ENCODE measurements at places on chromosomes 2 and 18. TPM values are rescaled to one million over a fixed set of nuclear protein-coding genes. Genes with fewer than 3 reads are reported as not detected.

Gene ANKRD29
- 0.28 TPM for total RNA-seq

Gene ANKRD30BL
- total RNA-seq = not detected

Gene AMER3
- total RNA-seq = not detected

Gene SPATS2L
- total RNA-seq = 4.0 TPM

Gene ERFE
- total RNA-seq = not detected

Gene OXER1
- total RNA-seq = not detected

Gene IL36G
- total RNA-seq = not detected

Gene C2orf78
- total RNA-seq = not detected

GRCh38 chr2:9472511-9472910, 1.8 kb upstream of the IAH1 start:
- H3K4me3 ChIP-seq = no peak overlapping the region
- no peak overlapping the region for H3K27ac ChIP-seq
- H3K4me1 ChIP-seq = peaks cover 37% of the 10 kb centered on the region

GRCh38 chr2:106267997-106268396, 73.9 kb upstream of the UXS1 start:
- H3K27me3 ChIP-seq = peaks cover 8% of the 10 kb centered on the region
- no peaks in the 10 kb centered on the region for H3K36me3 ChIP-seq
- peaks cover 14% of the 10 kb centered on the region for H3K4me1 ChIP-seq
- H3K27ac ChIP-seq = no peak overlapping the region

DNA sequence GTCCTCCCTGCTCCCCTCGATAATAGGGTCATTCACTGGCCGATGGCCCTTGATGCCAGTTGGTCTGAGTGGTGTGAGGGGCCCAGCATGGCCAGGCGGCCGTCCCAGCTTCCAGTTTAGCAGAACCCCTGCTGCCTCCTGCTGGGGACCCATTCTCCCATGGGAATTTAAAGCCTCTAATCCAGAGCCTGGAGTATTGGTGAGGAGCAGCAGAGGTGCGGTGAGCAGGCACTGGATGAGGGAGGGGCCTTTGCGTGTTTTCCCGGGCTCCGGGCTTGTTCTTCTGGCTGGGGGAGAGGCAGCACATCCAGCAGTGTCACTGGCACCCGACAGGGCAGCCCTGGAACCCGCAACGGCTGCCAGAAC, 17.4 kb downstream of the KCNIP3 start:
- no peaks in the 10 kb centered on the region for H3K36me3 ChIP-seq
- DNase-seq = no peak
- no peaks in the 10 kb centered on the region for H3K27me3 ChIP-seq
- no peak overlapping the region for H3K4me3 ChIP-seq
- no peak overlapping the region for H3K27ac ChIP-seq
- no peaks in the 10 kb centered on the region for H3K4me1 ChIP-seq

- no peak overlapping the region for H3K4me3 ChIP-seq
- H3K27me3 ChIP-seq = peaks cover 17% of the 10 kb centered on the region
- no peak overlapping the region for H3K27ac ChIP-seq
- H3K36me3 ChIP-seq = no peaks in the 10 kb centered on the region
These were observed 2.4 kb downstream of the BOK start for GRCh38 chr2:241560883-241561474.

GRCh38 chr2:96075199-96075771, 40.6 kb upstream of the GPAT2 start:
- no peak for DNase-seq
- no peak overlapping the region for H3K27ac ChIP-seq
- H3K36me3 ChIP-seq = no peaks in the 10 kb centered on the region

DNA sequence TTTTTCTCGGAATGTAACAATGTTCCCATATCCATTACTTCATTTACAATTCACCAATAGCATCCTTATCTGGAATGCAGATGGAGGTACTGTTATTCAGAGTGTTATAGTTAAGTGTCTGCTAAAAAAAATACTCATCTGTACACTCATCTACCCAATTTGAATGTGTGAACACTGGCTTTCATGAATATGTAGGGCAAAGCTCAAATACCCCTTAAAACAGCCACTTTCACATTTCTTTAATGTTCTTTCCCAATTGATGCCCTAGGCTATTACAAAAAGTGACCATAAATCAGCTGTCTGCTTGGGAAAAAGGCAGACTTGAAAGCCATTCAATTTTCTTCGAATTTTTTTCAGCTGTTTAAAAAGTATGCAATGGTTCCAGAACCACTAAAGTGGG, 796.3 kb upstream of the FSHR start:
- H3K4me3 ChIP-seq = no peak overlapping the region
- H3K4me1 ChIP-seq = no peaks in the 10 kb centered on the region

GRCh38 chr2:201188449-201188848, 5.5 kb downstream of the CASP10 start:
- DNase-seq = no peak
- H3K27me3 ChIP-seq = no peaks in the 10 kb centered on the region
- H3K27ac ChIP-seq = peak overlapping the region; percentile 9
- peaks cover 42% of the 10 kb centered on the region for H3K36me3 ChIP-seq

GRCh38 chr18:78816916-78817315, 162.7 kb upstream of the SALL3 start:
- no peak for DNase-seq
- H3K27me3 ChIP-seq = peaks cover 8% of the 10 kb centered on the region
- no peaks in the 10 kb centered on the region for H3K4me1 ChIP-seq
- no peak overlapping the region for H3K27ac ChIP-seq

GRCh38 chr18:63775166-63775730, at the start of gene SERPINB7:
Gene SERPINB7, plus strand, starts transcription at chr18:63775418. Its CDS starts 6,955 bp downstream, at chr18:63782373.
- H3K4me3 ChIP-seq = no peak within 1 kb of the TSS
- no peak for DNase-seq
- H3K27ac ChIP-seq = no peak within 1 kb of the TSS

DNA sequence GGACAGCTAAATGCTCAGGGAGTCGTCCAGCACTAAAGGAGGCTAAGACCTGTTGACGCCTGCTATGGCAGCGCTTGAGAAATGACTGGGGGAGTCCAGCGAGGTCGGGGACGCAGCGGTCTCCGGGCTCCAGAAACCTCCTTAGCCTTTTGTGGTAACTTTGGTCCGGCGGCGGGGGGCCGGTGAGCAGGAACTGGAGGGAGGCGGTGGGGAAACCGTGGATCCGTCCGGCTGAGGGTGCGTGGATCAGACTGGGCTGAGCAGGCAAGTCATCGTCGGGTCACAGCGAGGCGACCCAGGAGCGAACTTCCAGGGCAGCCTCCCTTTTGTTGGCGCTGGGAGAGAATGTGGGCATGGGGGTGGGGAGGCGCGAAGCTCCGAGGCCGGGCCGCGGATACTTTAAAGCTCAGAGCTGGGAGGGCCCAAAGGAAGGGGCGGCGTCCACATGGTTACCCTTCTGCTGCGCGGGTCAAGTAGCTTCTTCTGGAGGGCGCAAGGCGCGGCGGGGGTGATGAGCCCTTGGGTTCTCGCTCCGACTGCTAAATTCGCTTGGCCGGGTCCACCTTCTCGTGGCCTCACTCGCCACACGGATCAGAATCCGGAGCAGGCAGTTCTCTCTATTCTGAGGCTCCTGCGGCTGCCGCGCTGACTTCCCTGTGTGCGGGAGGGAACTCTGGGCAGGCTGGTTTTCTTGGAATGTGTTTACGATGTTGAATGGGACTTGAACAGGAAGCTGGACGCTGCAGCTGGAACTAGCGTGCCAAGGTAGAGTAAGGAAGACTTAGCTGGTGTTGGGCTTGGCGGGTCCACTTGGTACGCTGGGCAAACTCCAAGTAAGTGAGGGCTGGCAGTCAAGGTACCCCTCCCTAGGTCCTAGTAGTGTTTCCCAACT, 920 bp downstream of the GULP1 start:
- H3K27me3 ChIP-seq = peaks cover 36% of the 10 kb centered on the region
- H3K36me3 ChIP-seq = no peaks in the 10 kb centered on the region
- no peak overlapping the region for H3K27ac ChIP-seq

GRCh38 chr2:102099536-102100298, 42.8 kb upstream of the IL1R1 start:
- H3K27ac ChIP-seq = no peak overlapping the region
- H3K4me3 ChIP-seq = no peak overlapping the region
- no peaks in the 10 kb centered on the region for H3K27me3 ChIP-seq
- H3K36me3 ChIP-seq = no peaks in the 10 kb centered on the region

DNA sequence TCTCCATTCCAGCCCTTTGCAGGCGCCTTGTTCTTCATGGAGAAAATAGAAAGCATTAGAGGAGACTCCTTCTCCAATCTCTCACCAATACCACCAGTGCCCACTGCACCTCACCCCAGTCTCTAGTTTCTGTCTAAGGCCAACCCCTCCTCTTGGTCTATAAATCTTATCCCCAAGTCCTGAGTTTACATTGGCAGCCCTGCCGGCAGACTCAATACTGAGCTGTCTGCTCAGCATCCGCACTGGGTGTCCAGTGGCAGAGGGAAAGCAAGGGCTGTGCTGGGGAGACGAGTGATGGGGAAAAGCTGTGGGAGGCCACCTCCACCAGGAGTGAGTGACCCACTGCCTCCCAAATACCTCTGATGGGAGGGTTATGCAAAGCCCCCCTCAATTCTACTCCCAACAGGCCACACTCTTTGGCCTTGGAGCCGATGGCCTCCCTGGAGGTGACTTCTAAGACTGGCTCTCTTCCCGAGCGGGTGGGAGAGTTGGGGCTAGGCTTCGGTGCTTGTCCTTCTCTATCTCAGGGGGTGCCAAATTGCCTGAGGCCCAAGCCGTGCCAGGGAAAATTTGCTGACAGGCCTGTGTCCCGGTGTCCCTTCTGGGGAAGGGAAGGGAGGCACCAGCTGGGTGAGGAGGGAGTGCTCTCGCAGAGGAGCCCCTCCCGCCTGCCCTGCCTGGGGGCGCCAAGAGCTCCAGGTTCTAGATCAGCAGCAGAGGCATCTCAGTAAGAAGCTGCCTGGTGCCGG, 165.2 kb upstream of the MSH6 start:
- DNase-seq = no peak
- no peaks in the 10 kb centered on the region for H3K27me3 ChIP-seq
- no peak overlapping the region for H3K27ac ChIP-seq
- H3K4me1 ChIP-seq = no peaks in the 10 kb centered on the region
- no peaks in the 10 kb centered on the region for H3K36me3 ChIP-seq

GRCh38 chr2:241615522-241616052, 21.4 kb downstream of the THAP4 start:
- H3K27ac ChIP-seq = no peak overlapping the region
- H3K4me3 ChIP-seq = no peak overlapping the region
- H3K27me3 ChIP-seq = no peaks in the 10 kb centered on the region
- no peak for DNase-seq

DNA sequence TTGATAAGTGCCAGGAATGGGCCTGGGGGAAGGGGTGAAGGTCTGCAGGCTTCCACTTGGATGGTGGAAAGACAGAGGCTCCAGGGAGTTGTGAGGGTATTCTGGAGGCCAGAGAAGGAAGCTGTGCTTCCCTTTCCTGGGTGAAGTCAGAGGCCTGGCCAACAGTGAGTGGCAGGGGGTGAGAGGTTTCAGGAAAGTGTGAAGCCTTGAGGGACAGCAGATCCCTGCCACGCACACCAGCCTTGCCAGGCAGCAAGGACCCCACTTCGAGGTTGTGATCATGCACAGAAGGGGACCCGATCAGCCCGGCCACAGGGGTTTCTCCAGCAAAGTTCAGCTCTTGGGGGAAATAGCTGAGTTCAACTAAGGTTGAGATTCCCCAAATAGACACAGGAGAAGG, 66.5 kb downstream of the SMAD7 start:
- no peaks in the 10 kb centered on the region for H3K36me3 ChIP-seq
- no peaks in the 10 kb centered on the region for H3K27me3 ChIP-seq

- H3K27ac ChIP-seq = no peak overlapping the region
- H3K4me1 ChIP-seq = peaks cover 4% of the 10 kb centered on the region
- peaks cover 6% of the 10 kb centered on the region for H3K27me3 ChIP-seq
- H3K36me3 ChIP-seq = no peaks in the 10 kb centered on the region
- H3K4me3 ChIP-seq = no peak overlapping the region
These were observed 71.3 kb upstream of the TCF7L1 start for GRCh38 chr2:85061896-85062295.

DNA sequence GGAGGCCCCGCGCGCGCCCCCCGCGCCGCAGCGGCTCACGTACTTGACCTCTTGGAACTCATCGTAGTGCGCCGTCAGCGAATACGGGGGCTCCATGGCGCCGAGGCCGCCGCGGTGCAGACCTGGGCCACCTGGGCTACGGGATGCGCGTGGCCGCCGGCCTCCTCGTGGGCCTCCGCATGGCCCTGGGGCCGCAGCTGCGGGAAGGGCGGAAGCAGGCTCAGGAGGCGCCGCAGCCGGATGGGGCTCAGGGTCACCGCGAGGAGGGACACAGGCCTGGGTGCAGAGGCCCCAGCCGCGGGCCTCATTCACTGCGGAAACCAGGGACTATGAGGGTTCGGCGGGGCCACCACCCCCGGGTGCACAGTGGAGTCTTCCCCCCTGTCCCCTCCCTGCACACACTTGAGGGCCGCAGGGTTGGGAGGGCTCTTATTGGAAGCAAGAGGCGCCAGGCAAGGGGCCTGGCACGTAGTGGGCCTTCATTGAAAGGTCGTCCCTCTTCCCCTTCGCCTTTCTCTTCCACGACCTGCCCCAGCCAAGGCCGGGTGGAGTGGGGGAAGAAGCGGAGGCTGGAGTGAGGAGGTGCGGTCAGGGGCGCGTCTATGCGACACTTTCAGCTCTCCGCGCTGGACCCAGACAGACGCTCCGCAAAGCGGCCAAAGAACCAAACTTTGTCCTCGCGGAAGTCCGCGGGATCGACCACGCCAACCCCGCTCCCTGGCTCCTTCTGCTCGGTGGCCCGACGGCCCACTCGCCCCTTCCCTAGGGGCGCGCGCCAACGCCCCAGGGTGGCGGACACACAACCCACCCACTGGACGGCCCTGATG, 863 bp downstream of the ECEL1 start:
- H3K4me3 ChIP-seq = no peak overlapping the region
- H3K27me3 ChIP-seq = peaks cover 40% of the 10 kb centered on the region
- no peak for DNase-seq
- no peaks in the 10 kb centered on the region for H3K36me3 ChIP-seq

- H3K27me3 ChIP-seq = no peaks in the 10 kb centered on the region
- H3K27ac ChIP-seq = no peak overlapping the region
- DNase-seq = no peak
- H3K4me3 ChIP-seq = no peak overlapping the region
- H3K4me1 ChIP-seq = no peaks in the 10 kb centered on the region
These were observed 24.9 kb downstream of the HTR2B start for GRCh38 chr2:231099918-231100317.

- peaks cover 7% of the 10 kb centered on the region for H3K27me3 ChIP-seq
- no peak overlapping the region for H3K27ac ChIP-seq
- no peaks in the 10 kb centered on the region for H3K36me3 ChIP-seq
- H3K4me1 ChIP-seq = no peaks in the 10 kb centered on the region
These were observed 115.6 kb upstream of the AGAP1 start for GRCh38 chr2:235378246-235378645.

All from CD4-positive, alpha-beta T cell (primary cell).